ENCODE measurements at places on chromosomes 7 and 10. TPM values are rescaled to one million over a fixed set of nuclear protein-coding genes. Genes with fewer than 3 reads are reported as not detected.

DNA sequence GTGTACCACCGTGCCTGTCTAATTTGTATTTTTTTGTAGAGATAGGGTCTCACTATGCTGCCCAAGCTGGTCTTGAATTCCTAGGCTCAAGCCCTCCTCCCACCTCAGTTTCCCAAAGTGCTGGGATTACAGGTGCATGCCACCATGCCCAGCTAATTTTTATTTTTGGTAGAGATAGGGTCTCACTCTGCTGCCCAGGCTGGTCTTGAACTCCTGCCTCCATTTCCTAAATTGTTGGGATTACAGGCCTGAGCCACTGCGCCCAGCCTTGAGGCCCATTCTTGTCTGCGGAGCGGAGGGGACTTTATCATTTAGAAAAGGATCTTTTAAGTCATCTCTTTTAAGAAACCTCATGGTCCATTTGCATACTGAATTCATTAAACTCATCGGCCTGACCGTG is 221.4 kb upstream of the SH2B2 start:
- DNase-seq = no peak

LGI1 gene
- total RNA-seq = not detected

GIMAP8 gene
- total RNA-seq = 13.1 TPM

DNA sequence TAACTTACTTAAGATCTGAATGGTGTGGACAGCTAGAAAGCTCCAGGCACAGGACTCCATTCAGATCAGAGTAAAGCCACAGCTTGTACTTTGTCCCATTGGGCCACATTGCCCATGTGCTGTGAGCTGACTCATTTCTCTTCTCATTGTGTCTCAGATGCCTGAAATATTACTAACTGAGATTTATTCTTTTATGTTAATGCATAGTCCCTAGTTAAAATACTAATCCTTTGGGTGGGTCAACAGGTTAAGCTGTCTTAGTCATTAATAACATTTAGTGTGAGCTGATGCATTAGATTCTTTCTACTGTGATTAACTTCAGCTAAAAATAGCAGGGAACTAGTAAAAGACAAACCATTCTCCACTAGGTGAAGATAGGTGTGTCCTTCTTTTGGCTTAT is 104.7 kb upstream of the ARMC3 start:
- DNase-seq = no peak

DNA sequence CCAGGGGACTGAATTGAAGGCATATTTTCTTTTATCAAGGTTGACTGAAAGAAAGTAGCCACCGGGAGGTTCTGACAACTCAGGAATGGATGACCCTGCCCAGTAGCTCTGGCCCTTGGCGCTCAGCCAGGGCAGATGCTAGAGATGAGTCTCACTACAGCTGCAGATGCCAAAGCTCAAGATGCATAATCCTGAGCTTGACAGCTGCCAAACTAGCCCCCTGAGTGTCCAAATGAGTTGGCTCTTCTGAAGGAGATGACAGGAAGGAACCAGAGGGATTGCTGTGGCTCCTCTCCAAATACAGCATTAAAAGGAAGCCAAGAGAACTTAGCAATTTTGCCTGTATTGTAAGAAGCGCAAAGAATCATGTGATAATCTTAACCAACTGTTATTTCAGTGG is 78.4 kb downstream of the NXPH1 start:
- DNase-seq = no peak

- DNase-seq = no peak
Observed at GRCh38 chr10:60175441-60175971, 214.2 kb downstream of the ANK3 start.

DNA sequence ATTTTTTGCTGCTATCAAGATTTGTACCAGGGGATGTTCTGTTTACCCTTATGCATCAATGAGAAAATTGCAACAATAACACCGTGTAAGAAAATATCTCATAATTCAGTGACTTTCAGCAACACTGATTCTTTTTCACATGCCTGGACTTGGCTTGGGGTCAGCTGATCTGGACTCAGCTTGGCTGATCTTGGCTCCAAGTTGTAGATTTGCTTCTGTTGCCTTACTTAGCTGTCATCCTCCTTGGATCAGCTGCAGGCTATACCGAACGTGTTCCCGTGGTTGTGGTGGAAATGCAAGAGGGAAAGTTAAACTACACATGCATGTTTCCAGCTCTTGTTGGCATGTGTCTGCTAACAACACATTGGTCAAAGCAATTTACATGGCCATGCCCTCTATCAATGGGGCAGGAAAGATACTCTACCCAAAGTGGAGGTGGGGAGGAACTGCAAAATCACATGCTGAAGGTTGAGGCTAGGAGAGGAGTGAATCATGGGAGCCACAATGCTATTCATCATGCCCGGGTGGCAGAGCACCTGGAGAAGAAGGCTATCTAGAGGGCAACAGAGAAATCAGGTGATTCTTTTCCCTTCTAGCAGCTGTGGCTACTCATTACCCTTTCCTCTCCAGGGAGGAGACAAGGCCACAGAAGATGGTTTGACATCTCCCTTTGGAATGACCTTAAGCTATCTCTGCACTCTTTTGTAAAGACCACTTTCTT is 1276.3 kb upstream of the AUTS2 start:
- no peak for DNase-seq

GRCh38 chr10:60200012-60200681 is 189.5 kb downstream of the ANK3 start:
- no peak for DNase-seq

Measured in activated T-cell treated with anti-CD3 and anti-CD28 coated beads, Interleukin-2, amount 50 U/mL, for 72 hours (primary cell).